ENCODE measurements at places on chromosomes 16 and 17.

GRCh38 chr16:3058139-3059030 lies 7.1 kb upstream of the IL32 start:
- peak; percentile 56 for DNase-seq

DNA sequence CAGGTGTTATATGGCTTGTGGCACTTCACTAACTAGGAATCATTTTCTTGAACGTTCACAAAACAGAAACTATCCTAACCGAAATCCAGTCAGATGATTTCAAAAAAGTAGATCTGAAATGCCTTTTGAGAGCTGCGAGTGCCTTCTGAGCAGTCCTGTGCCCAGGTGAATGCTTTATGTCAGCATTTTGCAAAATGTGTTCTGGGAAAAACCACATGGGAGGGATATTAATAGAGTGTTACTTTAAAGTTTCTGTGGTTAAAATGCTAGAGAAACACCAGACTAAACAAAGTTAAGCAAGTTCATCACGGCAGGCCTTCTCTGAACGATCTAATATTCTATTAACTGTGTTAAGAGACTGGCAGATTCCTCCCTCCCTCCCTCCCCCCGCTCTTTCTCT lies 15.8 kb upstream of the RGS9 start:
- no peak for DNase-seq

DNA sequence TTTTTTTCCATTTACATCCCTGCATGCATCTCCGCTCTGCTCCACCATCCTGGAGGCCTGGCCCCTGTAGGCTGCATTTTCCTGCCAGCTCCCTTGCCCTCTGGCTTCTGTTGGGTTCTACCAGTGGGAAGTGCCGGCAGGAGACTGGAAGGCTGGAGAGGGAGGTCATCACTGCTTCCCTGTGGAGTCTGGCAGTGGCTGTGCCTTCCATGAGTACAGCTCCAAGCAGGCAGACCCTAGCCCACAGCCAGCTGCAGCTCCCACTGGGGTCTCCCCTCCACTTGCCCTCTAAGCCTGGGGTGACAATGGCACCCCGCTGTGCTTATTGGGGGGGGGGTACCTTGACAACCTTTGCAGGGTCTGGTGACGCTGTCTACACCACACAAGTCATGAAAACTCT lies 37.3 kb downstream of the MMP15 start:
- no peak for DNase-seq

- no peak for DNase-seq
Measured at GRCh38 chr17:67836205-67836987, 11.1 kb downstream of the BPTF start.

DNA sequence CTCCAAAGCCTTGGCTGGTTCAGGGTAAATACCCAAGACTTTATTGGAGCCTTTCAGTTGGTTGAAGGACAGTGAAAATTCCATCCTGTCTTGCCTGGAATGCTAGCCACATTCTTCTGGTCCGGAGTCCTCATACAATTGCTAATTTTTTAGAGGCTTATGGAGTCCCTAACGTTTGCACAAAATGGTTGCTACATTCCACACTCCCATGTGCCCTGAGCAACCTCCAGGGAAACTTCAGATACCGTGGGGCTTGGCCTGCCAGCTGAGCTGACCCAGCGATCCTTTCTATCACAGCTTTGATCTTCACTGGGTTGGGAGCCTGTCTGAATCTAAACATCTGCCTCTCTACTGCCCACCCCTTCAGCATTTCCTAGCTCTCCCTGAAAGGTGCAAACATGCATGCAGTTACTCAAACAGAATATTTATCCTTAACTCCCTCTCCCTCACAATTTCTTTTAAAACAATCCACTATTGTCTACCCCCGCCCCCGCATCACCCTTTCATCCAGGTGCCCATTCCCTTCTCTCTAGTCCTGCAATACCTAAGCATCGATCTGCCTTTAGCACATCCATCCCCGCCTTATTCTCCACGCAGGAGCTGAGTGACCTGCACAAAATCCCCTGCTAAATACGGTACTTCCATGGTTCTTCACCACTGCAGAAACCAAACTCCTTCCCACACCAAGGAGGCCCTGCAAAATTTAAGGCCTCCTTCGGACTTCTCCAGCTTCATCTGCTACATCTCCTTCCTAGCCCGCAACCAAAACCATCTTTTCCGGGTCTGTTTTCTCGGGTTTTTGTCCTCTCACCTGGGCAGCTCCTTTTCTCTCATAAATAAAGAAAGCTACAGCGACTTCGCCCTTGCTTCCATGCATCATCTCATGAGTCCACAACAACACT lies 810 bp upstream of the GAN start:
- no peak for DNase-seq

- DNase-seq = no peak
Measured at GRCh38 chr17:34723875-34724274, 144.5 kb downstream of the TMEM132E start.

- no peak for DNase-seq
Measured at GRCh38 chr16:35134471-35134870, 1675.1 kb downstream of the TP53TG3F start.

DNA sequence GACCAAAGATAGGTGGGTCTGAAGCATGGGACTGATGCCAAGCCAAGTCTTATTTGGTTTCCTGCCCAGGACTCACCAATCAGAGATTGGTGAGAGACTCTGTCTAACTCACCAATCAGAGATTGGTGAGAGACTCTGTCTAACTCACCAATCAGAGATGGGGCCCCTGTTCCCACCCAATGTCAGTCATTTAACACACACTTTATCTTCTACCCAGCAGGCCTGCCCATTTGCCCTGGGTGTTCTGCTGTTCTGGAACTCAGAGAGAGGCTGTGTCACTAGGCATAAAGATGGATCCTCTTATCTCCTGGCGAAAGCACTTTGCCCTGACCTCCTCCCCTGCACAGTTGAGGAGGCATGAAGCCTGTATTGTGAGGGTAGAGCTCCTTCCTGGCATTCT lies 5.4 kb upstream of the RHOT1 start:
- no peak for DNase-seq

DNA sequence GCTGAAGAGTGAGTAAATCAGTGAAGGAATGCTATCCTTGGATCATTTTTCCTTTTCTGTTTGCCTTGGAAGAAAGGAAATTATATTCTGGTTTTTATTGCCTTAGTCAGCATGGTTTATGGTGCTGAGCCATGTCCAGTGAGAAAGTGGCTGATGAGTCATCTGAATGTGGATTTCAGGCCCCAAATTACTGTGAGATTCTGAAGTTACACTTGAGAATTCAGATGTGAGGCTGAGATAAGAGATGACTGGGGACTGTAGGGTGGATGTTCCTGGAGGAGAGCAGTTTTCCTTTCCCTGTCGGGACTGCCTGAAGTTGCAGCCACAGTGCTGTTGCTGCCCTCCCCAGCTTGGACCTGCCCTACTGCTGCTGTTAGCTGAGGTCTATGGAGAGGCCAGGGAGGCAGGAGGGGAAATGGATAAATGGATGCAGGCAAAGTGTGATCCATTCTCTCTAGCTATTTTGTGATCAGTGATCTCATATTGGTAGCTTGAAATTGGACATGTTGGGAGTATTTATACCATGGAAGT lies 4.2 kb upstream of the MAP3K14 start:
- no peak for DNase-seq

- no peak for DNase-seq
Measured at GRCh38 chr17:62910277-62910676, 55.8 kb upstream of the TANC2 start.

DNA sequence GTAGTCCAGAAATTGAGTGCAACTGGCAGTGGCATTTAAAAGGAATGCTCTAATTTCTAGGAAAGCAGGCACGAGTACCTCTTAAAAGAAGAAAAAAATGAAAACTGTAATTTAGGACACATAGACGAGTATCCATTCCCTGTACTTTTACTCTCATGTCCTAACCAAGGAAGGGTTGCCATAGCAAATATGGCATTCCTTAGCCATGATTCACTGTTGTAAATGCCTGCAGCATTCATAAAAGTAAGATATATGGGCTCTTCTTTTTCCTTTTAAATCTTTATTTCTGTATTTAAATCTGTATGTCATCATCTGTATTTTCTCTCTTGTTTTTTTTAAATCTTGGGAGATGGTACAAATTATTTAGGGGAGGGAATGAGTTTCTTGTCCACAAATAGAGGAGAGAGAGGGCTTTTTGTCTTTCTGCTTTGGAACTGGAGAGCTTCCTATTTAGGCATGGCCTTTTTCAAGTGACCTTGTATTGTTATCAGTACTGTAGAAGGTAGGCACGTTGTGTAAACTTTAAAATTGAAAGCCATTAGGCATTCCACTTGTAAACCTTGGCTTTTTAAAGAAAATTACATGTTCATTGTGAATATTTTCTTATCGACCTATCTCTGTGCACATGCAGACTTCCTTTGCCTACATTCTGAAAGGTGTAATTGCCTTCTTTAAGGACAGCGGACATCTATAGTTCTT lies 50.0 kb downstream of the TENT4B start:
- no peak for DNase-seq

GRCh38 chr17:45438931-45439610 lies 6.4 kb upstream of the ARHGAP27 start:
- DNase-seq = no peak

DNA sequence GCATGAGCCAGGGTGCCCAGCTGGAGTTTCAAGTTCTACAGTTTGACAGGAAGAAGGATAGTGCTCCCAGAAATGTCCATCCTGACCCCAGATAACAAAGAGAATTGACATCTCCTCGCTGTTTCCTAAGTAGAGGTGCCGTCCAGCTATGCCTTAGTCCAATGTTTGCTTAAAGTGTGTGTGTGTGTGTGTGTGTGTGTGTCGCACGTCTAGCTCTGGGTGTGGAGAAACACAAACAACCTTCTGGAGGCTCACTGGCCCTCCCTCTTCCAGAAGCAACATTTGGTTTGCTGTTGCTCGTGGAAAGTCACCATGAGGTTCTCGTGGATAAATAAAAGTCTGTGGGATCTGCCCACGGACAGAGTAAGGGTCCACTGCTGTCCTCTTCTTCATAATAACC lies 22.1 kb downstream of the EMP2 start:
- no peak for DNase-seq

- no peak for DNase-seq
Measured at GRCh38 chr17:4971826-4972225, 4.2 kb upstream of the SPAG7 start.

DNA sequence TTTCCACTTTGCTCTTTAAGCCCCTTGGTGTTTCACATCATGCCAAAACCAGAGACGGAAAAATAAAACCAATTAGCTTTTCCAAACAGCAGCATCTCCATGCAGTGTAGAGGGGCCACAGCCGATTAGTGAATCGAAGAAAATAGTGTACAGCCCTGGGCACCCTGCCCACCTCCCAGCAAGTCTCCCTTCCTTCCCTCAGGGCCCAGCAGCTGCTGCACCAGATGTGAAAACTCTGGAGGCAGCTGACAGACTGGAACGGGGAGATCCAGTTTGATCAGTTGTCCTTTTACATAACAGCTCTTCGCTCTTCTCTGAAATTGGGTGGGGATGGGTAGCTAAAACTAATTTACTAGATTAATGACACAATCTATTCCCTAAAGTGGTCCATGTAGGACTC lies 19.3 kb downstream of the TMEM11 start:
- no peak for DNase-seq

DNA sequence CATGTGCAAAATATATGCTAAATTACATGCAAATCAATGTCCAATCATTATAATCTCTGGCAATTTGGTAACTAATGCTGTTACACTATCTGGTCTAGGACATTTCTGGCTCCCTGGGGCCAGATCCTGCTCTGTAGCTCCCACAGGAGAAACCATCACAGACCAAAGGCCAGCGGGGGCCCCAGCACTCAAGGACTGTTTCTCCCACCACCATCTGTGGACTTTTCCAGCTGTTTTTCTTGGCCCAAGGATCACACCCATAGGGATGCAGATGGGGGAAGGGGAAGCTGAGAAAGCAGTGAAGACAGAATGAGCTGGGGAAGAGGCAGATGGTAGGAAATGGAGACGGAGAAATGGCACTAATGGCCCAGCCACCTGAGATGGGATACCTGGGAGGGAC lies at the start of gene HIGD1B:
HIGD1B (plus strand) TSS at position 298 of the 400 bp plus-strand sequence. CDS start 270 bp downstream, outside the sequence.
- no peak for DNase-seq

DNA sequence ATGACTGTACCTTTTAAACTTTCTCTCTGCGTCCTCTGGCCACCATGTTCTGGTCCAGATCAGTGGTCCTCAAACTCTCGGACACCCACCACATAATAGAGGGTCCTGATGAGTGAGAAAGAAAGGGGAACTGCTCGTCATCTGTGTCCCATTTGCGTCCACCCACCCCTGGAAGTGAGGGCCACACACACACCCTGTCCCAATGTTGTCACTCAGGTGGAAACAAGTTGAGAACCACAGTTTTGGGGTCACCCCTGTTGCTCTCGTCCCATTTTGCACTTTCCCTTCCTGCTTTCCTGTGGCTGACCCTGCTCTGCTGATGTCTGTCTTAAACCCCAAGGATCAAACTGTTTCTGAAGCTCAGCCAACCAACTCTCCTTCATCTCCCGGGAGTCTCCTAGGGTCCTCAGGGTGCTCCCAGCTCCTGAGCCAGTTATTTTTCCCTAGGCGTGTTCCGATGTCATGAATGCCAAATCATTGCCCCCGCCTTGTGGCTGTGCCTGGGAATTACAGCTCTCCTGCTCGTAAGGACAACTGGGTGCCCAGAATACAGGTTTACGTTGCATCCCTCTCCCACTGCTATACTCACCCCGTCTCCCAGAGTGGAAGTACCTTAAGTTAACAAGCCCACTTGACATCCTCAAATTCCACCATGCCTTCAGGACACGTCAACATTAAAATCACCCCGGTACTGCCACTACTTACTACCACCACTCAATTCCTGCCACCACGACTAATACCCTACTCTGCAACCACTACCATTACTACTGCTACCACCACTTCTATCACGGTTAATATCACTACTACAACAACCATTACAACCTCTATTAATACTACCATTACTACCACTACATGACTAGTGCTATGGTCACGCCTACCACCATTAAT lies 26.0 kb upstream of the HNF1B start:
- peak; percentile 17 for DNase-seq

- no peak for DNase-seq
Measured at GRCh38 chr17:31283841-31284240, 13.2 kb downstream of the OMG start.

- no peak for DNase-seq
Measured at GRCh38 chr16:48284772-48285409, 37.6 kb upstream of the ABCC11 start.

DNA sequence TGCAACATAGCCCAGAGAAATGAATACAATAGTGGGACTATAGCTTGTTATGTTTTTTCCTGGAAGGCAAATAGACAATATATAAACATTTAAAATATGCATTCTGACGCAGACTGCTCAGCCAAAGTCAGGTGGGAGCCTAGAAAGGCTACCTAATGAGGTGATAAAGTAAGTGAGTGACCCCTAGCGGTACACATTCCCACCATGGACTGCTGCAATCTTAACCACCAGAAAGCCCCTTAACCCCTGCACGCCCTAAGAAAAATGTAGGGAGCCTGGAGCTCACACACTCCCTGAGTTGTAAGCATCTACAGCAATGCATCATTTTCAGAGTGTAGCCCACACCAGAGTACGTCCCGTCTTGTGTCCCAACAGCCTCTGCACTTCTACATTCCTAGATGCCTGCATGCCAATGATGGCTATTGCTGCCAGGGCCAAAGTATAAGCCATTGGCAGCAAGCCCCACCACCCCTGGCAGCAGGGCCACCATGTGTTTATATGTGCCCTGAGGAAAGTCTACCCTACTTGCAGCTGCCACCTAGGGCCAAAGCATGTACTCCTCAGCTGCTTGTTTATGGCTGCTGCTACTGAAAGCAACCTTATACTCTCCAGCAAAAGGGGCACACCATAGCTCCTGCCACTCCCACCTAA lies 127.6 kb downstream of the KIF2B start:
- DNase-seq = no peak

Measured in activated naive CD4-positive, alpha-beta T cell treated with Interleukin-2 at 50 U/mL for 16 hours (primary cell).